ENCODE measurements at places on chromosomes 12 and 14.
A peak's percentile ranks its signal among the peaks of the same experiment; 100 is the strongest.

DNA sequence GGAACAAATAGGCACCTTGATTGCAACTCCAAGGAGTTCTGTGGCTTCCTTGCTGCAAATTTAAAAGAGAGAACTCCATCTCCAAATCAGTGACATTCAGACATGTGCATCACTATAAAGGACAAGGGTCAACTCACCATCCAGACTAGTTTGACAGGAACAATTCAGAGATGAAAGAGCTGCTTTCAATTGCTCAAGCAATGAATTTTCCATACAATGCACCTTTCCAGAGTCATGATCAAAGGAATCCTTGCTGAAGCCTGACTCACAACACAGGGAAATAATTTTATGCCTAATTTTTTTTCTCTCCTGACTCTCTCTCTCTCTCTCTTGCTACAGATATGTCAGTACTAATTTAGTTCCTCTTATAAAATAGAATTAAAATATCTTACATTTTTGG lies 380.5 kb upstream of the GARIN6 start:
- DNase-seq: no peak

DNA sequence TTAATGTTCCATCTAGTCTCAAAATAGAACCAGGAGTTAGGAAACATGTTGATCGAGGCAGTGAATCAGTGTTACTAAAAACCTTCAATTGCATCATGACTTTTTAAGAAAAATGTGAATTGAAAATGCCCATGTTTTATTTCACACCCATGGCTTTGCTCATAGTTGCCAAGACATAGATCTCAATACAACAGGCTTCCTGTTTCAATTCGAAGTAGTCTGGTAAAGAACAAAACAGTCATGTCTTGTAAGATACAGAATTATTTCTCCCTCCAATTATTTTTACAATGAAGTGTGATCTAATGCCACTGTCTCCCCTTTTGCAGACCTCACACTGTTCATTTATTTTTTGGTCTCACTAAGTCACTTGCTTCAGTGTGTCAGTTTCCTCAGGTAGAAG lies 44.6 kb upstream of the FAR2 start:
- DNase-seq: no peak

GRCh38 chr14:105412771-105413543 lies 6.7 kb upstream of the MTA1 start:
- no peak for DNase-seq

GRCh38 chr12:29317556-29318363 lies 63.2 kb downstream of the ERGIC2 start:
- DNase-seq: peak; percentile 58

DNA sequence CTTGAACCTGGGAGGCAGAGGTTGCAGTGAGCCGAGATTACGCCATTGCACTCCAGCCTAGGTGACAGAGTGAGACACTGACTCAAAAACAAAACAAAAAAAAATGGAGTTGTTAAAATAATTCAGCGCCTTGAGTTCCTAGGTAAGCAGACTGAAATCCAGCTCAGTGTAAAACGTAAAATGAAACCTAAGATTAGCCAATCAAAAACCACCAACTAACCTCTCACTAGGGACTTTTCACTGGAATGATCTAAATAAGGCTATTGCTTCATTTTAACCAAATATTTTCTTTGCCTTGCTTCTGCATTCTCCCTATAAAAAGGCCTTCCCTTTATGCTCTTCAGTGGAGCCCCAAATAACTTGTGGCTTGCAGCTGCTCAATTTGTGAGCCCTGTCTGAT lies 91.6 kb upstream of the HIF1A start:
- DNase-seq: no peak

GRCh38 chr14:102125546-102125945 lies 14.2 kb upstream of the WDR20 start:
- DNase-seq: no peak

DNA sequence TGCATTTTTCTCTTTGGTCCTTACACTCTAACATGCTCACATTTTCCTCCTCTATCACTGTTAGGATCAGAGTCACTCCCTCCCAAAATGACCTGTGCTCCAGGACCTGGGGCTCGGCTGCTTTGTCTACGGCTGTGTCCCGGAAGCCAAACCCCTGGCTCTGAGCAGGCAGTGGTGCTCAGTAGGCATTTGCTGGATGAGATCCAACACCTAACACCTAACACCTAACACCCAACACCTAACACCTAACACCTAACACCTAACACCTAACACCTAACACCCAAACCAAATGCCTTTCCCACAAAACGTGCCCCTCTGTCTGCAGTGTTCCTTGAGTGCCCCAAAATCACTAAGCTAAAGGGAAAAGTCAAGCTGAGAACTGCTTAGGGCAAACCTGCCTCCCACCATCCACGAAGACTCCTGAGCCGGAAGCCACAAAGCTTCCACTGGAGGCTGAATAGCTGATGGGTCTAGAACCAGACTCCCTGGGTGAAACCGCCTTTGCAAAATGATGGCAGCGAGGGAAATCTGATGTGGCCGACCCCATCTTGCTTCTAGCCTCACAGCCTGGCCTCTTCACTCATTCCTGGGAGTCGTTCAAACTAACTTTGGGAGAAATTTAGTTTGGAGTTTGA lies 29.2 kb downstream of the HSP90AA1 start:
- DNase-seq: no peak

DNA sequence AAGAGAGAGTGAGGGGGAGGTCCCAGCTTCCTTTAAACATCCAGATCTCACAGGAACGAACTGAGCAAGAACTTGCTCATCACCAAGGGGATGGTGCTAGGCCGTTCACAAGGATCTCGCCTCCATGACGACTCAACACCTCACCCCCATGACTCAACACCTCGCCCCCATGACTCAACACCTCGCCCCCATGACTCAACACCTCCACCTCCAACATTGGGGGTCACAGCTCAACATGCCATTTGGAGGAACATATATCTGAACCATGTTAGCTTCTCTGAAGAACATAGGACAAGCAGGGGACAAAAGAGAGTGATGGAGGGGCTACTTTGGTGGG lies 66.0 kb upstream of the LHX5 start:
- DNase-seq: peak; percentile 12

GRCh38 chr14:76236172-76237130 lies 84.7 kb downstream of the GPATCH2L start:
- no peak for DNase-seq

GRCh38 chr12:22631863-22632463 lies 7.0 kb downstream of the ETNK1 start:
- DNase-seq: no peak

- no peak for DNase-seq
Measured at GRCh38 chr12:106733660-106734059, 40.8 kb upstream of the RIC8B start.

DNA sequence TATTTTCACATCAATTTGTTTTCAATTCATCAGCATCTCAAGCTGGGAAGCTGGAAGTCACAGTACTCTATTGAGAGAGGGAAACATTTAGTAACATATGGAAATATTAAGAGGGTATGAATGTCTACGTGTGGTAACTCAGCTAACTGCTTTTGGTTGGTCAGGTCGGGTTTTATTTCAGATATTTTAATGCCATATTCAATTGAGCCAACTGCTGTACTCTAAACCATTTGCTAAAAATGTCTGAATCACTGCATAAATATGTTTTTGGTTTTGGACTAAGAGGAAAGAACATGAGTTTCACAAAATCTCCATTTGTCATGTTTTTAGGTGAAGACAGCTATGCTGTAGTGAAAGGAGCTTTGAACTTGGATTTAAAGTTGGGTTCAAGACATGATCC lies 18.9 kb upstream of the PPFIBP1 start:
- no peak for DNase-seq

- no peak for DNase-seq
Measured at GRCh38 chr12:111006621-111007020, 86.2 kb upstream of the MYL2 start.

DNA sequence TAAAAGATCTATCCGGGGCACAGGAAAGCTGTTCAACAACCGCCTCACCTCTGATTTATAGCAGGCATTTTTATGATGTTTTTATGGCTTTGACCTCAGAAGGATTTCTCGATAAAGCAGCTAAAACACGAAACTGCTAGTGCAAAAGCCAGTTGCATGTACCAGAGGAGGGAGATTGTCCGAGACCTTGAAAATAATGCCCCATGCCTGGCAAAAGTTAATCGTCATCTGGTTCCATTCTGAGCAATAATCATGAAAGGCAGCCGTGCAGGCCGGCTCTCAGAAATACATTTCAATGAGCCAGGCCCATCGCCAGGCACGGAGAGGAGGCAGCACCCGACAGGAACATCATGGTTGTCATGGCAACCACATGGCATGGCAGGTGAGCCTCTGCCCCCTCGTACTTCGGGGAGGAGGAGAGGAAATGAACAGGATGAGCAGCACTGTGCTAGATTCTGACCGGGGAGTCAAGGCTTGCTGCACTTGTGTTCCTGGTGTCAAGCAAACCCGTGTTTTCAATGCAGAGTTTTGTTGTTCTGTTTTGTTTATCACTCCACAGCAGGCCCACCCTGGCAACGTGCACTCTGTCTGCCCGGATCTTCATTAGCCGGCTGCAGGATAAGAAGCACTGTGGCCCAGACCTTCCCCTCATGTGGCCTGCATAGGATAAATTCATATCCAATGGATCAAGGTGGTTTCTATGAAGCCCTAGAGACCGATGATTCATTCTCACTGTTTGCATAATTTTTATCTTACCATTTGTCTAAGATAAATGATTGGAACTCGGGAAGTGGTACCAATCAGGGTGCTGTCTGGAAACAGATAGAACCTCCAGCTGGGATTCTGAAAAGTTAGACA lies 160.2 kb downstream of the RIMBP2 start:
- DNase-seq: no peak

- DNase-seq: no peak
Measured at GRCh38 chr12:18470251-18470650, 208.9 kb downstream of the PIK3C2G start.

DNA sequence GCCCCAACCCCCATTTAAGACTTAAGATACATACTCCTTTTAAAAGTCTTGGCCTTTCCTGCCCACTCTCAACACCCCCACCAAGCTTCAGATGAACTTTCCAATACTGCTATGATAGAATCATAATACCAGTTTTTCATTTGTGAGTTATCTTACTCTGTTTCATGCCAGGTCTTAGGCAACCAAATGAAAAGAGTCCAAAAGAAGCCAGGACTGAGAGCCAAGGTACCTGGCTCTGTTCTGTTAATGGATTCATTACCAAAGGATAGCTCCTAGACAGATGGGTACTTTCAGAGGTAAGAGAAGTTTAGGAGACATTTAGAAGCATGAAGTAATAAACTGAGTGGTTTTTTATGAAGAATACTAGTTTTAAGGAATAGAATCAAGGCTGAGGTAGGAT lies 34.2 kb downstream of the FANCM start:
- no peak for DNase-seq

GRCh38 chr12:127074161-127074560 lies 1192.8 kb upstream of the TMEM132C start:
- no peak for DNase-seq
